ENCODE measurements at places on chromosomes 7 and 10.

DNA sequence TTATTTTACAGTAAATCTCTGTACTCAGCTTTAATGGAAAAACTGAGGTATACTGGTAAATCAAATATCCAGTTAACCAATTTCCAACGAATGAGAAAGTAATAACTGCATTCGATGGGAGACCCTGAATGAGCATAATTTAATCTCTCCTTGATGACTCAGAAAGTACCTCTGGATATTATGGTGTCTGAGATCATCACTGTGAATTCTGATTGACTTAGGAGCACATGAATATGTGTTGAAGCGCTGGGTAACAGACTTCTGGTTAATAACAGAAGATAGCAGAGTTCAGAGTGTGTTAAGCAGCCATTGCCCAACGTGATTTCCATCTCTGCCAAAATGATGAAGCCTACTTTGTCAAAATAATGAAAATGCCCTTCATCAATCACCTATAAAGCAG, 116.6 kb downstream of the NRP1 start:
- DNase-seq = no peak

- peak; percentile 58 for DNase-seq
Measured at GRCh38 chr10:117005026-117005526, at the start of gene SHTN1. Gene SHTN1, minus strand, starts transcription at chr10:117005187. Its CDS starts 108 bp downstream, at chr10:117005079.

GRCh38 chr7:129227646-129228578, 3.1 kb downstream of the AHCYL2 start:
- no peak for DNase-seq

- DNase-seq = no peak
Measured at GRCh38 chr10:35898716-35899440, 256.8 kb upstream of the FZD8 start.

GRCh38 chr10:22365644-22366434, 20.5 kb downstream of the SPAG6 start:
- no peak for DNase-seq

- DNase-seq = no peak
Measured at GRCh38 chr7:55253188-55253587, 111.9 kb upstream of the LANCL2 start.

DNA sequence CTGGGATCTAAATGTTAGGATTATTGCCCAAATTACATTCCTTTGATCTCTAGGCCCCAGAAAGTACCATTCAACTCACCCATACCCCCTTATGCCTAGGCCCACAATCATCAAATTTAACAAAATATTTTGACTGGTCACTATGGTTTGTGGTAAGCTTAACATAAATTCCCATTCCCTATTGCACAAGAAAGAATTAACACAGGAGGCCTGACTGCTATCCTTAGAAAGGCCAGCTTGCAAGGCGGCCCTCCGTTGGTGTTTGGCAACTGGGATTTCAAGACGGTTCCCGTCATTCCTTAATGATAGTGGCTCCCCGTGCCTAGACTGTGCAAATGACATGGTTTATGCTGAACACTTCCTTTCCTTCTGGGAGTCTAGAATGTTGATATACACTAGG, 29.6 kb downstream of the ARHGAP21 start:
- no peak for DNase-seq

DNA sequence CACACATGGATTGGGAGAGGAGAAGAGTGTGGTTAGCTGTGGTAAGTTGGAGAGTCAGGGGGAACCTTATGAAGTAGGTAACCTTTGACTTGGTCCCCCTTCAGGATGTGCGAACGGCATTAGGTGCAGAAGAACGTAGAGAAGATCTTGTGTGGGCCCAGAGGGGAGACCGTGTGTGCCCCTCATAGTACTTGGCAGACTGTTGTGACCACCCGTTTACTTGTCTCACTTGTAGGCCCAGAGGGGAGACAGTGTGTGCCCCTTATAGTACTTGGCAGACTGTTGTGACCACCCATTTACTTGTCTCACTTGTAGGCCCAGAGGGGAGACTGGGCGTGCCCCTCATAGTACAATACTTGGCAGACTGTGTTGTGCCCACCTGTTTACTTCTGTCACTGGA, 2.6 kb downstream of the GTPBP4 start:
- no peak for DNase-seq

DNA sequence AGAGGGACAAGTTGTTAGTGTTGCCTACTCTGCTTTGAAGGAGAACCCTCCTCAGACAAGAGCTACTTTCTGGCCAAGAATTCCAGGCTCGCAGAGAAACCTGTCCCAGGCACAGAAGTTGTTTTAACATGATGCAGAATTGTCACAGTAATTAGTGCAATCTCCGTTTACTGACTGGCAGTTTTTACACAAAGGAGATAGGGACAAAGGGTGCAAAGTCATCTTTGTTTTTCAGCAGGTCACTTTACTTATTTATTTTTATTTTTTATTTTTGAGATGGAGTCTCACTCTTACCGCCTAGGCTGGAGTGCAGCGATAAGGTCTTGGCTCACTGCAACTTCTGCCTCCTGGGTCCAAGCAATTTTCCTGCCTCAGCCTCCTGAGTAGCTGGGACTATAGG, 12.3 kb downstream of the TCF7L2 start:
- DNase-seq = no peak

DNA sequence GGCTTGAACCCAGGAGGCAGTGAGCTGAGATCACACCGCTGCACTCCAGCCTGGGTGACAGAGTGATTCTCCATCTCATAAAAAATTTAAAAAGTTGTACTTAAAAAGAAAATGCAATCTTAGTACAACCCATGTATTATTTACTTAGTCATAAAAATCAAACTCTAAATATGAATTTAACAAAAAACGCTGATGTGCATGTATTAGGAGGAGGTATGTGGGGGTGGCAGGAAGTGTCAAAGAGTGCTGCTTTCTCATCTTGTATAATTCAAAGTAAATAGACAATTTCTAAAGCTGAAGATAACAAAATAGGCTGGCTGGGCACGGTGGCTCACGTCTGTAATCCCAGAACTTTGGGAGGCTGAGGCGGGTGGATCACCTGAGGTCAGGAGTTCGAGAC, 81.0 kb upstream of the NRBF2 start:
- DNase-seq = no peak

GRCh38 chr10:117462816-117463544, 79.6 kb upstream of the EMX2 start:
- no peak for DNase-seq

Data from suppressor macrophage treated with lipopolysaccharide for 4 hours (primary cell).